ENCODE measurements at places on chromosomes 1 and 21.

- no peak for DNase-seq
Measured at GRCh38 chr1:2288816-2289536, 60.9 kb downstream of the SKI start.

DNA sequence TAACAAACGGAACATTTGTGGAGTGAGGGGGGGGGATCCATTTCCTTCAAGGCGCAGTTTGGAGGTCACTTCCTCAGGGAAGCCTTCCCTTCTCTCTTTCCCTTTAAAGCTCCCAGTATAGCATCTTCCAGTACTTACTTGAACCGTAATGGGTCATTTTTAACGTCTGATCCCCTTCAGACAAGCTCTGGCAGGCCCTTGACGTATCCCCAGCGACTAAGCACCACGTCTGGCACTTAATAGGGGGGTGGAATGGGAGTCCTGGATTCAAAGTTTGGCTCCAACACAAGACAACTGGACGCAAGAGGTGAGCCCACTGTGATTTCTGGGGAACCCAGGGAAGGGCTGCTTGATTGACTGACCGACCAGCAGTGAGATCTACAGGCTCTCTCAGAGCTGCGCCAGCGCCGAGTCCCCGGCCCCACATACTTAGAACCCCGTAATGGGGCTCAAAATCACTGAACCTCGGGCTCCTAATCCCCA is 441 bp downstream of the YARS1 start:
- DNase-seq: no peak

DNA sequence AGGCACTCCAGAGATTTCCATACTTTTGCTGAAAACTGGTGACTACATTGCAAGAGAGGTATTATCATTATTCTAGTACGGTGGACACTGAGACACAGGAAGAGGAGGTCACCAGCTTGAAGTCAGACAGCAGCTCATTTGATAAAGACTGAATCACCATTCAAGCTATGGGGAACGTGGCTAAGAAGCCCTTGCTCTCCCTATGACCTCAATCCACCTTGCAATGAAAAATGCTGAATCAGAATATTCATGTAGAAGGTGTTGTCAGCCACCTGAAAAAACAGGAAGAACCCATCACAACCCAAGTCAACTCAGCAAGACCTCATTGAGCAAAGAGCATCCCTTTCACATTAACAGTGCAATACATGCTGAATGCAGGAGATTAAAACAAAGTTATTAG is 59.0 kb upstream of the FGGY start:
- DNase-seq: no peak

DNA sequence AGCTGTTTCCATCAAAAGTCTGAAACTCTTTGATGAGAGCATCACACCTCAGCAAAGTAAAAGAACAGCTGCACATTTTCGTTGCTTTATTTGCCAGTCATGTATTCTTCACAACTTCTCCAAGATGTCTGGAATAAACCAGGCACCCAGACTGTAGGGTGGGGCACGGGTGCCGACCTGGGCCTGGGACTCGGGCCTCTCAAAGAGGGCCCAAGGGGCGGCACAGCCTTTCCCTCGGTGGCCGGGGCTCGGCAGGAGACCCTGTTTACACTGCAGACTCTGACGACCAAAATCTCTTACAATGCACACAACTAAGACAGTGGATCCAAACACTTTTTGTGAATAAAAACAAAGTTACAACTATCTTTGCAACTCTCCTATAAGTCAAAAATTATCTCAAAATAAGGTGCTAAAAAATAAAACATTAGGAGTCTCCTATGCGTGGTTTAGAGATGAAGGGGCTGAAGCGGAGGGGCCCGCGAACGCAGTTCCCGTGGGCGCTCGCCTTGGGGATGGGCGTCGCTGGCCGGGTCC is 696 bp downstream of the LSS start:
- no peak for DNase-seq

DNA sequence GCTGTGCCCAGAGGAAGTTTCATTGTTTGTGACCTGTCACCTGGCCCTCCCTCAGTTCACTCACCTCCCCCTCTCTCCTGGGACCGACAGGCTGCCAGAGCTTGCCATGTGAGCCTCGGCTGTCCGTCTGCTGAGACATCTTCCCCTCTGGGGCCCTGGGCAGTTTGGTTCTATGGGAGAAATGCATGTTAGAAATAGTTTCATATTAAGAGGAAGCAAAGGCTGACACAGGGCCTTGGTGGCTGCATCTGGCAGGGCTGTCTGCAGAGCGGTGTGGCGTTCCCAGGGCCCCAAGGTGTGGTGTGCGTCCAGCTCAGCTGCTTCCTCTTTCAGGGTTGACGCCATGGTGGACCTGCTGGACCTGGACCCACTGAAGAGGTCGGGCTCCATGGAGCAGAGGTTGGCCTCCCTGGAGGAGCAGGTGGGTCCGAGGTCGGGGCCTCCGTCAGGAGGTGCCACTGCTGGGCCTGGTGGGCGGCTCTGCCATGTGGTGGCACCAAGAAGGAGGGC is 31.9 kb upstream of the LRRC3 start:
- DNase-seq: no peak

DNA sequence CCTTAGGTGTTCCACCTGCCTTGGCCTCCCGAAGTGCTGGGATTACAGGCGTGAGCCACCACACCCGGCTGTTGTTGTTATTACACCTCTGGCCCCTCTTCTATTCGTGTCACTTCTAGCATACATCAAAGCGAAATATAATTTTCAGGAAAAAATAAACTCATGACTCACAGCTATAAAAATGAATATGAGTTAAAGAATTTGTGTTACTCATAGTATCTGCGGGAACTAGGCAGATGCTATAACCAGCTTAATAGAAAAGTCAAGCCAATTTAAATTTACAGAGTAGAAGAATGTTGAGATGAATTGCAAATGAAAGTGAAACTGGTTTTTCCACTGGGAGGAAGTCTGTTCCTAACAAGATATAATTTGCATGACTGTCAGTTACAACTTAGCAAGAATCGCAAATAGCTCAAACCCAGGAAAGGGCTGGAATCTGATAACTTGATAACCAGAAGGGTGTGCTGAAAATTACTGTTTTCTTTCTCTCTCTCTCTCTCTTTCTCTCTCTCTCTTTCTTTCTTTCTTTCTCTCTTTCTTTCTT is 11.2 kb downstream of the OR2W3 start:
- no peak for DNase-seq

Data from cortex of kidney (tissue), 1 donor.